PC-3 (cell line): ENCODE measurements at places on chromosomes 3 and 15.

- peak; percentile 24 for DNase-seq
Observed at GRCh38 chr3:28322464-28322863, 26.1 kb upstream of the ZCWPW2 start.

DNA sequence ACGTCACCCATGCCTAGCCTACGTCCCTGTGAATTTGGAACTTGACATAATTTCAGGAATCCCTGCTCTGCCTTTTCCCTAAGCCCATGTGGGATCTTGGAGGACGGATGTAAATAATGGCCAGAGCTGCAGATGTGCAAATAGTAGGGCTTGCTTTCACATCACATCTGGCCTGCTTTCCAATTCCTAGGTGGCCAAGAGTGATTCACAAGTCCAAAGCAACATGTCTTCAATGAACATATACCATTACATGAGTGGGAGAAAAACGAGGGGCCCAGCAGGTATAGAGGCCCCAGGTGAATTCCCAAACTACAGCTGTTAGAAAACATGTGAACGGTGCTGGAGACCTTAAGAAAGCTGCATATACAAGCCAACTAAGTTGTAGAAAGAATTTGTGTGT lies 214.6 kb downstream of the MAGI1 start:
- no peak for DNase-seq

- DNase-seq: no peak
Observed at GRCh38 chr3:190616637-190617036, 102.8 kb downstream of the IL1RAP start.

DNA sequence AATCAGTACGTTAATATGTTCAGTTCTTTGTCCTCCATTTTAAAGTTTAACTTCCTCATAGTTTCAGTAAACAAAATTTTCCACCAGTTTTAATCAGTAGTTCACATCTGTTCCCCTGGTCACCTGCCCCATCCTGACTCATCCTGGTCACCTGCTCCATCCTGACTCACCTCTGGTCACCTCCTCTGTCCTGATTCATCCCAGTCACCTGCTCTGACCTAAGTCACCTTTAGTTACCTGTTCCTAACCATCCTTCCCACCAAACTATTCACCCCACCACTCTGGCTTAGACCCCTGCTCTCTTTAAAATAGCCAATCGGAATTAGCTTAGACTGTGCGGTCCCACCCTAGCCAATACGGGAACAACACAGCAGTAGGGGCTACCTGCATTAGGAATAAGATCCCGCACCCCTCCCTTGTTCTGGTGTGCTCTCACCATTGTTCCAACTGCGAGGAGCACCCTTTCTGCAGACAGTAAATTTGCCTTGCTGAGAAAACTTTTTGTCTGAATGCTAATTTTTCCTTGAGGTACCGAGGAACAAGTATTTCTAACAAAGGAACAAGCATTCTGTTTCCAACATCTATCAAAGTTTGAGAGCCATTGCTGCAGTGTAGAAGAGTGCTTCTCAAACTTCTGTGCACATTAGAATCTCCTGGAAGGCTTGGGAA lies 169.3 kb downstream of the ADAMTS17 start:
- DNase-seq: no peak

DNA sequence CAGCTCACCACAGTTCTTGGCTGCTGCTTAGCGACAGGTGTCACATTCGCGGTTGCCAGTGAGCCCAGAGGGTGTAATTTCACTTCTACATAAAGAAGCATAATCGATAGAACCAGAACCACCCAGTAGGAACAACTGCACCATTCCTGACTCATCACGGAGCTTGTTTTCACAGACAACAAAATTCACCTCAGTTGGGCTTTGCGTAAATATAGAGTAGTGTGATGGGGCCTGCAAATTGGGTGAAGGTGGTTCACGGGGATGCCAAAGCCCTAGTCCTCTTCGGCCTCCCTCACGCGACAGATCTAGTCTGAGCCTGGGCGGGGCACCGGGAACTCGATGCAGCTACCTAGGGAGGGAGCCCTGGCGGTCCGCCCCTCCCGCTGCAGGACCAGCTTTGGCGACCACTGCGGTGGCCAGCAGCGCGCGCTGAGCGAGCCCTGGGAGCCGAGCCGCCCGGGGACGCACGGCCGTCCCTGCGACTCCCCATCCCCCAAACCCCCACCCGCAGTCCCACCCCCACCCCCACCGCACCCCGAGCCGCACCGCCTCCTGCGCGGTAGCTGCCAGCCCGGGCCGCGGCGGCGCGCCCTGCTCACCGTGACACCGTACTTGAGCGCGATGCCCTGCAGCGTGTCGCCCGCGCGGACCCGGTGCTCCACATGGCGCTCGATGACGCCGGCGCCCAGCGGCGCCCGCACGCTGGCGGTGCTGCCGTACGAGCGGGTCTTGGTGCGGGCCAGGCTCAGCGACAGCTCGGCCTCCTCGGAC lies 519 bp downstream of the LYSMD2 start:
- DNase-seq: peak; percentile 32

GRCh38 chr15:31824024-31824423 lies 206.3 kb upstream of the CHRNA7 start:
- DNase-seq: no peak

DNA sequence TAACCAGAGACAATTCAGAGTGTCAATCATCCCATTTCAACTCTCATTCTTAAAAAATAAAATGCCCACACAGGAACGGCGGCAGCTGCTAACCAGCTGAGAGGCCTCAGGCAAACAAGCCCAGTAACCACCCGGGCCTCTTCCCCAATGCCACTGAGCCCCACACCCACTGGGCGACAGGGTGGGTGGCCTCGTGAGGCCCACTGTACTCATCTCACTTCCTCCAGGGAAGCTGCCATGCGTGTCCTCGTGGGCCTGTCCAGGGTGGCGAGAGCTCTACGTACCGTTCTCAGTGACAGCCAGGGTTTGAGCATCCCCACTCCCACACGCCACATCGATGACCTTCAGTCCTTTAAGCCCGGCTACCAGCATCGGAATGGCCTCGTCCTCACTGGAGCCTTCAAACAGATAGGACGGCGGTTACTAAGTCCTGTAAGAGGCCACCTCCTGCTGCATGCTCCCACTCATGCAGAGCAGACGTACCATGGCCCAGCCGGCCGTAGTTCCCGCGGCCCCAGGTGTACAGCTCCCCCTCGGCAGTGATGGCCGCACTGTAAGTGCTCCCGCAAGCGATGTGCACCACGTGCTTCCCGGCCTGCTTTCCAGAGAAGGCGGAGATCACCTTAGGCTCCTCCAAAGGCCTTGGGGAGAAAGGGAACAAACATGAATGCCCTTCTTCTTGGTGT lies 56.5 kb downstream of the HERC2 start:
- no peak for DNase-seq

GRCh38 chr15:55576943-55577342 lies 11.2 kb downstream of the PYGO1 start:
- no peak for DNase-seq

DNA sequence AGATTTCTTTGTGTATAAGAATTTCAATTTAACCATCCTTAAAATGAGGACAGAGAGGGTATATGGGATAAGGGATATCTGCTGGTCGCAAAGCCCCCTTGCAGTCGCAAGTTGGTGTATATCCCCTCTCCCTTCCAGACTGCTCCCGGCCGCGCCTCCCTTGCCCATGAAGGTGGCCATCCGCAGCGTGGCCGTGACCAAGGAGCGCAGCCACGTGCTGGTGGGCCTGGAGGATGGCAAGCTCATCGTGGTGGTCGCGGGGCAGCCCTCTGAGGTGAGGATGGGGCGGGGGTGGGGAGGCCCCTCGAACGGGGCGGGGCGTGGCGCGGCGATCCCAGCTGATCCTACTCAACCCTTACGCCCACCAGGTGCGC lies 29.4 kb downstream of the NBEAL2 start:
- no peak for DNase-seq

GRCh38 chr3:98770261-98771039 lies 7.3 kb downstream of the ST3GAL6 start:
- DNase-seq: no peak

- DNase-seq: no peak
Observed at GRCh38 chr3:136817448-136817847, 1.5 kb upstream of the SLC35G2 start.

- DNase-seq: peak; percentile 89
Observed at GRCh38 chr15:45399381-45400212, 21.3 kb upstream of the GATM start.

DNA sequence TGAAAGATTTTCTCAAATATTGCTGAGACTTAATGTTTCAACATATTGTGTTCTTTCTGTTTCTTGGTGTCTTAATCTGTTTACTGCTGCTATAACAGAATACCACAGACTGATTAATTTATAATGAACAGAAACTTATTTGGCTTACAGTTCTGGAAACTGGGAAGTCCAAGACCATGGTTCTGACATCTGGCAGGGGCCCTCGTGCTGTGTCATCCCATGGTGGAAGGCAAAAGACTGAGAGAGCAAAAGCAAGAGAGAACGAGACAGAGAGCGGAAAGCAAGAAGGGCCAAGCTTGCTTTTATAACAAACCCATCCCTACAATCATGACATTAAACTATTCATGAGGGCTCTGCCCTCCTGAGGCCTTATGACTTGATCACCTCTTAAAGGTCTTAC lies 88.7 kb downstream of the ARNT2 start:
- no peak for DNase-seq

GRCh38 chr3:48694610-48695392 lies 9.1 kb upstream of the NCKIPSD start:
- DNase-seq: peak; percentile 51

GRCh38 chr3:125202197-125202596 lies 10.4 kb downstream of the SLC12A8 start:
- DNase-seq: peak; percentile 47

DNA sequence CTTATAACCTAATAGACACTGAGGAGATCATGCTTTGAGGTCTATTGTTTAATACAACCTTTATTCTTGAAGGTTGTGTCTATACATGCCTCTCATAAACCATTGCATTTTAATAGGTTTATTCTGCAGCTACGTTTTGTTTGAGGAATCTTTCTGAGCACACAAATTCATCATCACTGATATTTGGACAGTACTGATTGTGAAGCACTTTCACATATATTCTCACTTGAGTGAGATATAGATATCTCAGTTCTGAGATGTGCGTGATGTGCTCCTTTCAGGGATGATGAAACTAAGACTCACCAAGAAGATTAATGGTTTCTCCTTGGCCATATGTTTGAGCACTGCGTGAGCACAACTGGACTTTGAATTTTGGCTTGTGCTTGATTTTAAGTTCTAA lies 374.4 kb downstream of the LPP start:
- DNase-seq: peak; percentile 68

DNA sequence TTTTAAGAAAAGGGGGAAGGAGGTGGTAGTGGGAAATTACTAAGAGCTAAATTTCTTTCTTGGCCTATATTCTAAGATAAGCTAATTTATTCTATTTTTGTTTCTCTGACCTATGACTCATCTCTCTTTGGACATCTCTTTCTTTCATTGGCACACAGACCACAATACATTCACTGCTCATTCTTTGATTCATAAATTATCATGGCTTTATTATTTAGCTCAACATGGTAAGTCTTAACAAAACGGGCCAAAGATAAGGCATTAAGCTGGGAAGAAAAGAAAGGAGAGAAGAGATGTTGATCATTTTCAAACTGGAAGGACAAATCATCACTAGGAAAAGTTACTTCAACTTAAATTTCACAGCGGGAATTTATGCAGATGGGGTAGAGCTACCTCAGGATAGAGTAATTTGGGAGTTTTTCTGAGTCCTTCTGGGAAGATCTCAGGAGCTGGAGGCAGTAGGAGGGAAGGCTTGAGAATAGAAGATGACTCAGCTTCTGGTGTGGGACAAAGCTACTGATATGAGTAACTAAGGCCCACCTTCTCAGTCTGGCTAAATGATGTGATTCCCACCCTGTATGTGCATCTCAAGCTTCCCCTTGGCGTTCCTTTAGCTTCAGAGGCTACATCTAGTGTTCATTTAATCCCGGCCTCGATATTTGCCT lies 7.5 kb upstream of the ALCAM start:
- peak; percentile 67 for DNase-seq

- no peak for DNase-seq
Observed at GRCh38 chr3:76694063-76694462, 345.8 kb upstream of the ROBO2 start.

- DNase-seq: no peak
Observed at GRCh38 chr15:70442211-70442610, 321.1 kb downstream of the UACA start.

DNA sequence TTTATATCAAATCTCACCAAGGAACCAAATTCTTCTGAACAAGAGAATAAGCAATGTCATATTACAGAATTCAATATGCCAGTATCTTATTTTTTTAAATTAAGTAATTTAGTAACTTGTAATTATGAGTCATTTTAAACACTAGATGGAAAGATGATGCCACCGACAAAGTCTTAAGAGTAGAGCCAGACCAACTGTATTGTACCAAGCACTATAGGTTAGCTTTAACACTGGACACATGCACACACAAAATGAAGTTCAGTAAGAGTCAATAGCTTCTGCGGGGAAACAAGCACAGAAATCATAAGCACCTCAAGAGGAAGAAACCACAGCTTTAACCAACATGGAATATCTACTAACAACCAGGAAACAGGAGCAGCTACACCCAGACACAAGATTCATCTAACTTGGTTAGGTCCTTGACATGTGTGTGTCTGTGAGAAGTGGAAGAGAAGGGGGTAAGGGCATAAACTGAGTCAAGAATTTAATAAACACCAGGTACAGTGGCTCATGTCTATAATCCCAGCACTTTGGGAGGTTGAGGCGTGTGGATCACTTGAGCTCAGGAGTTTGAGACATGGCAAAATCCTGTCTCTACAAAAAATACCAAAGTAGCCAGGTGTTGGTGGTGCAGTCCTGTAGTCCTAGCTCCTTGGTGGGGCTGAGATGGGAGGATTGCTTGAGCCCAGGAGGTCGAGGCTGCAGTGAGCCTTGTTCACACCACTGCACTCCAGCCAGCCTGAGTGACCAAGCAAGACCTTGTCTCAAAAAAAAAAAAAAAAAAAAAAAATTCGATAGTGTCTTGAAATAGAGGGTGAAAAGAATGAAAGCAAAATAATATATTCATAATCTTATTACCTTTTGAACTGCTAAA lies 28.9 kb downstream of the DENND4A start:
- no peak for DNase-seq

DNA sequence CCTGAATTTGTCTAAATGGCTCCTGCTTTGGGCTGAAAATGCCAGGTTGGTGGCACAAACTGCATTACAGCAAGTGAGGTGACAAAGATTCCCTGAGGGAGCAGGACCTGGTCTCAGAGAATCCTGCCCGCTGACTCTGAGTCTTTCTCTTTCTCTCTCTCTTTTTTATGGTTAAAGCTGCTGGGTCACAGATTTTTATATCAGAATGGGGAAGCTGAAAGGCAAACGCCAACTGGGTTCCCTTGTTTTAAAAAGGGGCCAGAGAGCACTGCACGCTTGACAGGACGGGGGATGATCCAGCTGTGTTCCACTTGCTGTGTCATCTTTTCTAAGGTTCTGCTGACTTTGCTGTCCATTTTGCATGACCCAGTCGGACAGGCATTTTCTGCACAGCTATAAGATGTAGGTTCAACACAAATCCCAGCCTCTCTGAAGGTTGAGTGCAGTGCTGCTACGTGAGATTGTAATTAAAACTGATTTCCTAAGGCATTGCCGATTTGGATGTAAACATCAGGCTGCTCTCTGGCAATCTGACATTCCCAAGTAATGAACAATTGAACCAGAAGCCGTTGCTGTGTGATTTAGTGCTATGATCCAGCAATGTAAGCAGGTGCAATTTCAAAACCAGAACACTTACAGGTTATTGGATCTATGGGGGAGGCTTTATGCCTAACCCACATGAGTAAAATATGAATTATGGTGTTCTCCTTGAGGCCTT lies 25.8 kb downstream of the ARHGEF3 start:
- no peak for DNase-seq
